ENCODE measurements at places on chromosomes 2 and 18.

- no peak for DNase-seq
Measured at GRCh38 chr18:48662011-48662661, 123.3 kb downstream of the CTIF start.

DNA sequence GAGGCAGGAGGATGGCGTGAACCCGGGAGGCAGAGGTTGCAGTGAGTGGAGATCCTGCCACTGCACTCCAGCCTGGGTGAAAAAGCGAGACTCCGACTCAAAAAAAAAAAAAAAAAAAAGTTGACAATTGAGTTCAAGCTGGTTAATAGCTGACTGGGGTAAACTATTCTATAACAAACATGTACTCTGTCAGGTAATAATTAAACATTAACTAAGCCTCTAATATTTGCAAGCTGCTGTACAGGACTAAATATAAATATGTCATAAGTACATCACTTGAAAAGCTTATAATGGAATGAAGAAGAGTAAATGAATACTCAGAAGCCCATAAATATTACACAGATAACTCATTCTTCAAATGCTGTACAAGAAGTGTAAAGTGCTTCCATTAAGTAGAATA, 190.4 kb upstream of the CRIM1 start:
- no peak for DNase-seq

GRCh38 chr2:40260437-40260836, 191.5 kb downstream of the SLC8A1 start:
- DNase-seq, result no peak

- no peak for DNase-seq
Measured at GRCh38 chr18:46650681-46651080, 6.3 kb downstream of the LOXHD1 start.

GRCh38 chr2:20994130-20994529, 49.7 kb downstream of the APOB start:
- DNase-seq, result no peak

- DNase-seq, result no peak
Measured at GRCh38 chr2:212595036-212595654, 56.5 kb upstream of the ERBB4 start.

Data from hematopoietic multipotent progenitor cell treated with erythropoietin and hydrocortisone succinate and interleukin-3 and kit ligand, for 15 days (in vitro differentiated cells).